ENCODE measurements at places on chromosomes 13 and 19.

GRCh38 chr19:4870025-4870700 lies 2.7 kb upstream of the PLIN3 start:
- DNase-seq = no peak

GRCh38 chr13:28346154-28346553 lies 148.8 kb downstream of the FLT1 start:
- DNase-seq = no peak

GRCh38 chr19:42150364-42150763 lies 18.1 kb upstream of the POU2F2 start:
- no peak for DNase-seq

DNA sequence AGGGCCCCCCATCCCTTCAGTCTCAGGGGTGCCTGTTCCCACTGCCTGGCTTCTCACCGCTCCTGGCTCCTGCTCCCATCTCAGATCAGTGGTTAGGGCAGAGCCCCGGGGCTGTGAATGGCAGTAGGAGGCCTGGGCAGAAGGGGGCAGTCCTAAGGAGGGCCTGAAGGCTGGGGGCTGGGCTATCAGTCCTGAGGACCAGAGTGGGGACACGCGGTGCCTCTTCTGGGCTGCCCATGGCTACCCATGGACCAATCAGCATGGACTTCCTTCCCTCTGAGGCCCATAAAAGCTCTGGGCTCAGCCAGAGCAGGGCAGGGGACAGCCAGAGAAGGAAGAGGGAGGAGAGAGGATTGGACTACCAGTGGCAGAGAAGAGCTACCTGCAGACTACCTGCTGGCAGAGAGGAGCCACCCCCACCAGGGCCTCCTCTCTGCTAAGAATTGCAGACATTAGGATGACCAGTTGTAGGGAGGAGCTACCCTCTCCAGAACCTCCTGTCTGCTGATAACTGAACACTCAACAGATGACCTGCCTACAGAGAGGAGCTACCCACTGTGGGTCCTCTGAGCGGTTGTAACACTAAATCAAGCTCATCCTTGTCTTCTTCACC lies 12.1 kb upstream of the UBE2S start:
- no peak for DNase-seq

DNA sequence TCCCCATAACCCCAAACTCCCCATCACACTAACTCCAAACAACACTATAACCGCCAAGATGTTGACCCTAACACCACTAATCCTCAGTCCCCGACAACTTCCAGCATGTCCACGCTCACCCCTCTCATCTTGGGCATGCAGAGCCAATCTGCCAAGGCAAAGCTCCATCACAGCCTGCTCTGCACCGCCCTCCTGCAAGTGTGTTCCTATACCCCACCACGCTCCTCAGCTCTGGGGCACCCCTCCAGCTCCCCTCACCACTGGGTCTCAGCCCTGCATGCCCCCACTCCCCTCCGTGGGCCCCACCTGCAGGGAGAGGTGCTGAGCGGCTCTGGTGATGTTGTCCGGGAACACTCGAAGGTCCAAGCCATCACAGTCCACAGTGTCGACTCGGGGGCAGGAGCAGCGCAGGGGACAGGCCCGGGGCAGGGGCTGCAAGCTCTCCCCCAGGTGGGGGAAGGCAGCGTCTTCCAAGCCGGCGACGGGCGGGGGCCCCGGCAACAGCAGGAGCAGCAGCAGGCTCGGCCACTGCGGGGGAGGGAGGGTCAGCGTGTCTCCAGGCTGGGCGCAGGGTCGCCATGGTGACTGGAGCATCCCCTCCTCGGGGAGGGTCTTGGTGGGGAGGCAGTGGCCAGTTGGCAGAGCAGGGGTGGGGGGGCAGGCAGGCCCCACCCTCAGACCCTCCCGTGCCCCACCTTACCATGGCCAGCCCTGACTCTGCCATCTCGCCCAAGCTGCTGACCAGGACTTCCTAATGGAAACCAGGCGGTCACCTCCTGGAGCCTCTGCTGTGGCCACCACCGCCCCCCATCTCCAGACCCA lies 527 bp downstream of the PODNL1 start:
- DNase-seq = no peak

GRCh38 chr13:48731001-48731658 lies 77.4 kb downstream of the CYSLTR2 start:
- DNase-seq = no peak

- no peak for DNase-seq
These were observed 1608.8 kb downstream of the OLFM4 start for GRCh38 chr13:54637366-54637765.

DNA sequence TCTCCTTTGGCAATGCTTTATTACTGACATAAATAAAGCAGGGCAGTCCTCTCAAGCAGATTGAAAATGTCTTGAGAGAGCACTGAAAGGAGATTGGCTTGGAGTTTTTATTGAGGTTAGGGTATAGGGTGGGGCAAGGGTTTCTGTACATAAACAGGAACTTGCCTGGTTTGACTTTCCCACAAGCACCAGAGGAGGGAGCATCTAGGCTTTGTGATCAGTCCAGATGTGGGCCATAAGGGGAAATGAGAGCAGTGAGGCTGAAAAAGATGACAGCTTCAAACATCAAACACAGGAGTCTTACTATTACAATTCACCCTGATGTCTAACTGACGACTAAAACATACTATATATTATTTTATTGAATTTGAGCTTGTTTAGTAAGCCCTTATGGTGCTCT lies 260.9 kb downstream of the MTUS2 start:
- no peak for DNase-seq

GRCh38 chr19:32682317-32682716 lies 6.7 kb downstream of the RGS9BP start:
- no peak for DNase-seq

DNA sequence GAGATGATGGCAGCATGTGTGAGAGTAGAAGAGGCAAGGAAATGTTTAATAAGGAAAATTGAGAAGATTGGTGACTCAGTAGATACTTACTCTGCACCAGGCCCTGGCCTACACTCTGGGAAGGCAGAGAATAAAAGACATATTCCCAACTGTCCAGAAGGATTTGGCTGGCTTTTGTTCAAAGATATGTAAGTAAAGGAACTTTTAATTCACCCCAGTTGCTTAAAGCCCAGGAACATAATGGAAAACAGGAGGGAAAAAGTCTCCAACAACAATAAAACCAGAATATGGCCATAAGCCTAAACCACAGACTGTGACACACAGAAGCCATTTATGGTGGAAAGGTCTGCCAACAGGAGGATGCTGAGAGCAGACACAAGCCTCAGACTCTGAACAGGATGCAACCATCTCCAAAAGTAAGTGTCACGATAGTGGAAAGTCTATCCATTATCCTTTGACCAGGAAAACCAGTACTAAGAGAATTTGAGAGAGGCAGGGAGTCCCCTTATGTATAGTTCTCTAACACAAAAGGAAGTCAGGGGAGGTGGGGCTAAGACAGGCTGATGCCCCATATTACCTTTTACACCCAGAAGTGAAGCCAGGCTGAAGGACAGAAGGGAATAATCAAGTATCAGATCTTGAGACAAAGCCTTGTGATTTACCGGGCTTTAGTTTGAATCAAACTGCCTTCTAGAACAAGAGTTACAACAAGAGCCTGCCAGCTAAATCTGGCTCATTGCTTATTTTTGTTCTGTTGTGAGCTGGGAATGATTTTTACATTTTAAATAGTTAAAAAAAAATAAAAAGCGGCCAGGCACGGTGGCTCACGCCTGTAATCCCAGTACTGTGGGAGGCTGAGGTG lies 169.5 kb upstream of the STARD13 start:
- DNase-seq = no peak

DNA sequence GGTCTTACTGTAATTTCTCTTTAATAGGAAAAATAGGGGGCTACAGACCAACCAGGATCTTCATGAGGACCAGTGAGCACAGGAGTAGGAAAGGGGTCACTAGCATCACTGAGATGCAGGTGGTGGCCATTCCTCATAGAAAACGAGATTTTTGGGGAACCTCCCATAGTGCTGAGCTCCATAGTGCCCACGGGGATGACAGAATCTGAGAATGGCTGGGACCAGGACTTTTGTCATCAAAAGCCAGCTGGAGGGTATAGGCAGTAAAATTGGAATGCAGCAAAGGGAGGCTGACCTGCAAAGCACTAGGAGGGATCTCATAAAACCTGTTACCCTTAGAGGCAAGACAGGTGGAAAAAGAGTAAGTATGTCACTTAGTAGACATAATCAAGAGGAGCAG lies 28.4 kb upstream of the CEACAM21 start:
- no peak for DNase-seq

GRCh38 chr19:34171539-34171876 lies 796 bp upstream of the LSM14A start:
- DNase-seq = no peak

- DNase-seq = no peak
These were observed 1251.9 kb downstream of the PCDH17 start for GRCh38 chr13:58883405-58883804.

DNA sequence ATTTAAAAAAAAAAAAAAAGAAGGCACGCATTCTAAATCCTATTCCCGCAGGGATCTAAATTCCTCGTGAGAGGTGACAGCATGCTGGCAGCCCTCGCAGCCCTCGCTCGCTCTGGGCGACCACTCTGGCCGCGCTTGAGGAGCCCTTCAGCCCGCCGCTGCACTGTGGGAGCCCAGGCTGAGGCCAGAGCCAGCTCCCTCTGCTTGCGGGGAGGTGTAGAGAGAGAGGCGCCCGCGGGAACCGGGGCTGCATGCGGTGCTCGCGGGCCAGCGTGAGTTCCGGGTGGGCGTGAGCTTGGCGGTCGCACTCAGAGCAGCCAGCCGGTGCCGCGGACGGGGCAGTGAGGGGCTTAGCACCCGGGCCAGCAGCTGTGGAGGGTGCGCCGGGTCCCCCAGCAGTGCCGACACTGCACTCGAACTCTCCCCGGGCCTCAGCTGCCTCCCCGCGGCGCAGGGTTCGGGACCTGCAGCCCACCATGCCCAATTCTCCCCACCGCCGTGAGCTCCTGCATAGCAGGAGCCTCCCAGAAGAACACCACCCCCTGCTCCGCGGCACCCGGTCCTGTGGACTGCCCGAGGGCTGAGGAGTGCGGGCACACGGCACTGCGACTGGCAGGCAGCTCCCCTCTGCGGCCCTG lies 553.9 kb downstream of the LMO7 start:
- DNase-seq = no peak

- DNase-seq = no peak
These were observed 39.6 kb upstream of the RANBP3 start for GRCh38 chr19:6017576-6017975.

GRCh38 chr19:41449865-41450178 lies 6.9 kb downstream of the ERICH4 start:
- DNase-seq = no peak

DNA sequence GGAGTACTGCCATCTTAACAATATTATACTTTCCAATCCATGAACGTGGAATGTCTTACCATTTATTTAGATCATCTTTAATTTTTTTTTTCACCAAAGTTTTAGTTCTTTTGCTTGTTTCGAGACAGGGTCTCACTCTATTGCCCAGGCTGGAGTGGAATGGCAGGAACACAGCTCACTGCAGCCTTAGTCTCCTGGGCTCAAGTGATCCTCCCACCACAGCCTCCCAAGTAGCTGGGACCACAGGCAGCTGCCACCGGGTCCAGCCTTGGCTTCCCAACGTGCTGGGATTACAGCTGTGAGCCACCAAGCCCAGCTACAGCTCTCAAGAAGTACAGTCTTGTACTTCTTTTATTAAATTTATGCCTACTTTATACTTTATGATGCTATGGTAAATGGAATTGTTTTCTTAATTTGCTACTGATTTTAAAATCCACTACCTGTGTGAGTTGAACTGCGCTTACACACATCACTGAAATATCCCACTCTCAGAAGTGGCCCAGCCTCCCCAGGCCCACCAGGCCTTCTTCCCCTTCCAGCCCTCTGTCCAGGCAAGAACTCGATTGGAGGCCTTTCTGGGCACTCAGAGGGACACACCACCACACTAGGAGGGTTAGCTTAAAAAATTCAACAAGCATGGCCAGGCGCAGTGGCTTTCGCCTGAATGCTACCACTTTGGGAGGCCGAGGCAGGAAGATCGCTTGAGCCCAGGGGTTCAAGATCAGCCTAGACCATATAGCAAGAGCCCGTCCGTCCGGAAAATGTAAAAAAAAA lies 1.0 kb upstream of the PGLS start:
- no peak for DNase-seq

DNA sequence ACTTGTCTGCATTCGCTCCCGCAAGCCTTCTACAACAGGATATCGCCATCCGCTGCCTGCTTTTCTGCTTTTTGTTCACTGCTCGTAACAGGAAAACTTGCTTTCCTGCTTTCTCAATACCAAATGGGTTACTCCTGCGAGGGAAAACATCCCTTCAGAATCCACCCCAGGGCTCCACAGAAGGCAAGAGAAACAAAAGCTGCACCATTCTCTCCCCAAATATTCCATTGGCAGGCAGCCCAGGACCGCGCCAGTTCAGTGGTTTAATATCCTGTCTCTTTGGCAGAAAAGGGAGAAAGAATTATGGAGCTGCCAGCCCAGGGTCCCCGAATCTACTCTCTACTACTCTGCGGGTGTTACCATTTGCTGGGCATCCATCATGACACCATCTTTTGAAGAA lies 84.7 kb upstream of the DOCK9 start:
- DNase-seq = no peak

GRCh38 chr19:49463960-49464740 lies 9.9 kb upstream of the FLT3LG start:
- no peak for DNase-seq

- DNase-seq = no peak
These were observed 23.4 kb downstream of the PIAS4 start for GRCh38 chr19:4030981-4031380.

DNA sequence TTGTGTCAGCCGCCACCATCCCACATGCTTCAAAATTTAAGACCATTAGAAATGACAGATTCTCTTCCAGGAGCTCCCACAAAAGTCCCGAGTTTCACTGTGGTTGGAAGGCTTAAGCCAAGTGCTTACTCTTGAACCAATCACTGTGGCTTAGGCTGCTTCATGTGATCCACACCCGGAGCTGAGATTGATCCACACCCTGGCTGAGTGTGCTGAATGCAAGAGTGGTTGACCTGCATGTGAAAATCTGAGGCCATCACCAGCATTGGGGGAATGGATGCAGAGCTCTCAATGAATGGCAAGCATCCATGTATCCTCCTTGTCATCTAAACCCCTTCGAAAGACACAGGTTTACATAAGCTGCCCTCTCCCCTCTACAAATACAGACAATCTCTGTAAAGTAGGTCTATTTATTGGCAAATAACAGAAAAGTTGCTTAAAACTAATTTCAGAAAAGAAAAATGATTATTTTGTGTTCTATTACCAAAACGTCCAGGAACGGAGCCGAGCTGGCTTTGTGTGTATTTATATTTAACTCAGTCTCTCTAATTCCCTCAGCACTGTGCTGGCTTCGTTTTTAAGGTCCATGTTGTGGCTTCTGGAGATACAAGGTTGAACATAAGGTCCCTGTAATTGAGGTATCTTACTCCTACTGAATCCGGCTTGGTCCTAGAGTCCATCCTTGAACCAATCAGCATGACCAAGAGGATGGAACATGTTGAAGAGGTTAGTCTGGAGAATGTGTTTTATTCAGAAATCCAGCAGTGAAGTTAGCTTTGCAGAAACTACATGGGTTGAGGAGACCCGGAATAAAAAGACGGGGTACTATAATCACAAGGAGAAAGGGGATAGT lies 332.4 kb downstream of the LIG4 start:
- DNase-seq = no peak

- no peak for DNase-seq
These were observed 67.3 kb downstream of the DOCK9 start for GRCh38 chr13:98910501-98910951.

GRCh38 chr19:47094557-47095475 lies 18.8 kb downstream of the ZC3H4 start:
- no peak for DNase-seq

Measured in activated CD4-positive, CD25-positive, alpha-beta regulatory T cell treated with anti-CD3 and anti-CD28 coated beads, Interleukin-2, amount 50 U/mL, for 16 hours (primary cell).